ENCODE measurements at places on chromosomes 5 and 9.

GRCh38 chr9:17928768-17929167 lies 349.9 kb downstream of the SH3GL2 start:
- no peak for DNase-seq

DNA sequence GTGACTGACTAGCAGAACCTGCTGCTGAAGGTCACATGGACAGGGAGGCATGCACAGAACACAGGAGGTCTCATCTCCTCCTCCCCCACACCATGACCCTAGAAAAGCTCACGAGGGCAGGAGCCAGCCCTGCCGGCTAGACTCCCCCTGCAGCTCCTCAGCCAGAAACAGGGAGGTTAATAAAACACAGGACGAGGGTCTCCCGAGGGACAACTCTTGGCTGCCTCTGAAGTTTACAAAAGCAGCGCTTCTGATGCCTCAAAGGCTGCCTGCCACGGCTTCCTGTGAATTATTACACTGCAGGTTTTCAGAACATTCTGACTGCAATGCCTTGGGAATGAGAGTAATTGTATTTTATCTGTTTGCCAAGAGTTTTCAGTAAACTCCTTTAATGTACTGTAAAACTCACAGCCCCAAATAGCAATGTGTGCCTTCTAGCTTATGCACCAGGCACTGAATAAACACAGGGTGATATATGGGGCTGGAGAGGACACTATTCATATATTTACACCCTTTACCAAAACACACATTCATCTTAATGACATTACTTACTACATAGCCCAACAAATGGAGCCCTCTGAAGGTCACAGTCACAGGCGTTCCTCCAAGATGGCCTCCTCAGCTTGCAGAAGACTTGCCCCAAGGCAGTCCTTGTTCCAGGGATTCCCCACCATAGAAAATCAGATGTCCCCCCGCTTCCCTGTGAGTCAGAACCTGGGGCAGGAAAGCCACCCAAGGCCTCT lies 83.7 kb downstream of the C5orf15 start:
- DNase-seq, result no peak

GRCh38 chr5:93360436-93361088 lies 220.5 kb downstream of the NR2F1-AS1 start:
- DNase-seq, result no peak

DNA sequence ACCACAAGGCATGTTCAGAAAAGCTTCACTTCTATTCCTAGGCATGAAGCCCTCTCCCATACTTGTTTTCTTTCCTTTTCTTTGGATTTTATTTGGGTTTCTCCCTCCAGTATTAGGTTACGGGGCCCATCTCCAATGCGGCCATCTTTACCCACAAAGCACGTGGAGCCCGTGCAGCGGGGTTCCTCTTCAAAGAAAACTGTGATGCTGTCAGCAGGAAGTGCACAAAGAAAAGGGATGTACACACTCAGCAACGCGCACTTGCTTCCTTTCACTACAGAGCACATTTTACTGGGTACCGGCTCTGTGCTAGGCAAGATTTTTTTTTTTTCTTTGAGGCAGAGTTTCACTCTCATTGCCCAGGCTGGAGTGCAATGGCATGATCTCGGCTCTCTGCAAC lies 106.6 kb downstream of the COL23A1 start:
- DNase-seq, result no peak

DNA sequence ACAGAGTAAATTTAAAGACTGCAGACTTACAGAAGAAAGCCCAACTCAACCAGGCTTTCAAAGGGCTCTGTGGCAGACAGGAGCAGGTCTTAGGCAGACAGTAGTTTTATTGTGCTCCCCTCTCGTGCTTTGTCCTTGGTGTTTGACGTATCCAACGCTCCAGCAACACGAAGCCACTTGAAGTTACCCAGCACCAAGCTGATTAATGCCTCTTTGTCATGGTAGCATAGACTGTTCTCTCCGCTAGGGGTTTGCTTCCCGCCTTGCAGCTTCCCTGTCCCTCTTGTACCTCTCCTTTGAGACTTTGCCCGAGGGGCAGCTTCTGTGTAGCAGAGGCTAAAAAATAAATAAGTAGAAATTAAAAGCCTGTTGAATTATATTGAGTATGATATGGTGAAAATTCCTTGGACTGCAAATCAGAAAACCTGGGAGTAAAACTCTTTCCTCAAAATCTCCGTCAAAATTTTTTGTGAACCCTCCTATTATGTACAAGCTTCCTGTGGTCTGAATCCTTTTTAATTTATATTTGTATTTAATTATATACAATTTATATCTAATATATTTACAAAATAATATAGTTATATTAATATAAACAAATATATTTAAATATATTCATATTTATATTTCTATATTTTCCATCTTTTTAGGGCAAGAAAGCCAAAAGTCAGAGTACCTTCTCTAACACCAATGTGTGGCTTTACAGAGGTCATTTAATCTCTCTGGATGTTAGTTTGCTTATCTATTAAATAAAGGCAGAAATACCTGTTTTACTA lies 405.4 kb downstream of the DMAC1 start:
- DNase-seq, result no peak
